ENCODE measurements at places on chromosomes 6 and 20. TPM values are rescaled to one million over a fixed set of nuclear protein-coding genes. Genes with fewer than 3 reads are reported as not detected.

OR2B3 gene
- not detected for total RNA-seq

LTB gene
- total RNA-seq, result 0.42 TPM

AGER gene
- 3.4 TPM for total RNA-seq

DEFB132 gene
- not detected for total RNA-seq

SLA2 gene
- 0.46 TPM for total RNA-seq

BANF2 gene
- total RNA-seq, result not detected

FAM209A gene
- not detected for total RNA-seq

SLC24A3 gene
- 28.4 TPM for total RNA-seq

CST5 gene
- not detected for total RNA-seq

EPPIN gene
- total RNA-seq, result not detected

SAMD3 gene
- total RNA-seq, result 3.1 TPM

DNA sequence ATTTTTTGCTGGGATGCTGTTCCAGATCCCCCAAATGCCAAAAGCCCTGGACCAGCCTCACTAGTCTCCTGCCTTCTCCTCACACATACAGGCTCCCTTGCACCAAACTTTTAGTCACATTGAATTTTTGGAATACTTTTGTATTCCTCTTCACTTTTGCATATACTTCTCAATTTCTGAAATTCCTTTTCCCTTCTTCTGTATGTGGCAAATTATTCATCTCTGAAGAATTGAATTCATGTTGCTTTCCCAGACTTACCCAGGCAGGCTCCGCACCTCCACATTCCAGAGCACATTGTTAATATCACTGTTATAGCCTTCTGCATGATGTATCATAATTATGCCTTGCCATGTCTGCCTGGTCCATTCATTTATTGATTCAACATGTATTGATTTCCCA is 255.3 kb upstream of the POU3F2 start:
- no peak for DNase-seq
- H3K27ac ChIP-seq, result no peak overlapping the region
- no peaks in the 10 kb centered on the region for H3K36me3 ChIP-seq
- no peak overlapping the region for H3K4me3 ChIP-seq
- H3K27me3 ChIP-seq, result no peaks in the 10 kb centered on the region

DNA sequence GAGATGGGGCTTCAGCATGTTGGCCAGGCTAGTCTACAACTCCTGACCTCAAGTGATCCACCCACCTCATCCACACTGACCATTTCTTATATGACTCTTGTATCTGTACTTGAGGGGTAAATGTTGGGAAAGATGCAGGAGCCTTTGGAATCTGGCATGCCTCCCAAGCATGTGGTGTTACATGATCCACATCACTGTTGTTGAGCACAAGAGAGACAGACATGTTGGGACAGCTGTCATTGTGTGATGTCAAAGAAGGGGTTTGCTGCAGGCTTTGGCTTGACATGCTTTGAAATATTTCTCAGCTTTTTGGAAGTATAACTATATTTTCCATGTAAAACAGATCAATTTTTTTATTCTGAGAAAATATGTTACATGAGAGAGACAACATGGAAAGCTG is 139.9 kb downstream of the MOXD1 start:
- no peaks in the 10 kb centered on the region for H3K27me3 ChIP-seq
- H3K4me1 ChIP-seq, result no peaks in the 10 kb centered on the region
- H3K27ac ChIP-seq, result no peak overlapping the region
- H3K36me3 ChIP-seq, result no peaks in the 10 kb centered on the region

GRCh38 chr20:63284544-63284949 is 8.4 kb upstream of the COL20A1 start:
- no peaks in the 10 kb centered on the region for H3K36me3 ChIP-seq
- no peak overlapping the region for H3K27ac ChIP-seq
- DNase-seq, result no peak
- no peaks in the 10 kb centered on the region for H3K27me3 ChIP-seq
- no peaks in the 10 kb centered on the region for H3K4me1 ChIP-seq
- H3K4me3 ChIP-seq, result no peak overlapping the region

DNA sequence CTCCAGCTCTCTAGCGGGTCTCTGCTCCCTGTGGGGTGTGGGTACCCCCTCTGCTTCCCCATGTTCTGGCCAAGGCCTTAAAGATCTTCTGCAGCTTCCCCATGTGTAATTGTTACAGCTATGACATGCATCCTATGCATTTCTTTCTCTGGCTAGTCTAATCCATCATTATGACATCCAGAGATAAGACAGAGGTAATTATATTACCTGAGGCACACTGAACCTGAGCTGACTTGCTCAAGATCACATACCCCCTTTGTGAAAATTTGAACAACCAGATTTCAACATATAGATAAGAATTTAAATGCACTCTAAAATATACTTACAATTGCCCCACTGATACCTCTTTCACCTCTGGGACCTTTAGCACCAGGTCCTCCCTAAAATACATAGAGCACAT is 102.4 kb downstream of the COL12A1 start:
- no peaks in the 10 kb centered on the region for H3K27me3 ChIP-seq
- H3K4me1 ChIP-seq, result peaks cover 8% of the 10 kb centered on the region
- no peak for DNase-seq
- H3K27ac ChIP-seq, result no peak overlapping the region
- H3K4me3 ChIP-seq, result no peak overlapping the region

GRCh38 chr6:106631346-106631745 is 2.0 kb downstream of the QRSL1 start:
- H3K27ac ChIP-seq, result no peak overlapping the region
- no peak overlapping the region for H3K4me3 ChIP-seq
- H3K36me3 ChIP-seq, result no peaks in the 10 kb centered on the region
- DNase-seq, result no peak
- H3K27me3 ChIP-seq, result no peaks in the 10 kb centered on the region

- DNase-seq, result no peak
- no peak overlapping the region for H3K4me3 ChIP-seq
- H3K36me3 ChIP-seq, result no peaks in the 10 kb centered on the region
- no peaks in the 10 kb centered on the region for H3K4me1 ChIP-seq
- no peak overlapping the region for H3K27ac ChIP-seq
- H3K27me3 ChIP-seq, result no peaks in the 10 kb centered on the region
These were observed 29.8 kb upstream of the TPBG start for GRCh38 chr6:82333781-82334180.

DNA sequence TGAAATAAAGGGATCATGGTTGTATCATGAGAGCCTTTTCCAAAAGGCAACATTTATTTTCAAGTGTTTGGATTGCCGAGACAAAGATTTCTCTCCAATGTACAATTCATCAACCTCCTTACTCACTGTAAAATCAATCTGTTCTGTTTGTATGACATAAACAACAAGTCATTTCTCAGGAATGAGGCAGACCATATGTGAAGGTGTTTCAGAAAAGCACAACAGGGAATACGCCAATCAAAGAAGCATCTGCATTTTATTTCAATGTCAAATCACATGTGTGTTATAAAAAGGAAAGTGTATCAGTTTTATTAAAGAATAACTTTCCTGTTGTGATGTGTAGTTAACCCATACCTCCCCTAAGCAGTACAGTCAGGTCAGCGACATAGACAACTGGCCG is 653.7 kb downstream of the TFAP2A start:
- DNase-seq, result no peak
- no peaks in the 10 kb centered on the region for H3K36me3 ChIP-seq
- H3K27ac ChIP-seq, result no peak overlapping the region
- no peaks in the 10 kb centered on the region for H3K27me3 ChIP-seq

DNA sequence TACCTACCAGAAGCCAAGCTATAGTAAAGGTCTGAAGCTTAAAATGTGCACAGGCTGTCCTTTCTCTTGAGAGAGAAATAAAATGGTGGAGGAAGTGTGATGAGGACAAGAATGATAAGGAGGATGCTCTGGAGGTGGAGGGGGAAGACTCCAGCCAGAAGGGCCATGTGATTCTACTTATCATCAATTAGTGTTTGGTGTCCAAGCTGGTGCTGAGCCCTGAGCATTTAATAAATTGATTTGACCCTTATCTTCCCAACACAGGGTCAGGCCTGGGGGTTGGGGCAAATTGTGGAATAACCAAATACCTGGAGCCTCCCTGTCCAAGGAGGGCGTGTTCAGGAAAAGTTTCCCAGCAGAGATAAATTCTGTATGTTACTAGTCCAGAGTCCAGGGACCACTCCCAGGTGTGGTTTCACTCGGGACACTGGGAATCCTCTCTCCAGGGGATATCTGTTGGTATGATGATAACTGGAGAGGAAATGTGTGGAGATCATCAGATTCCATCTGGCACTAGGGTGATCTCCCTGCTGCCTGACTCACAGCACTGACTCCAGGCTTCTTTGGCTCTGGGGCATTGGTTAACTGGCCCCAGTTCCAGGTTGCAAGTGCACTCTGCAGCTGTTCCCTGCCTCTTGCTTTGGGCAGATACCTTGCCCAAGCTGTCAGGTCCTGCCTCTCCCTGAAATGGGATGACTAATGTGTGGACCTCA is 3.8 kb upstream of the MYBL2 start:
- H3K27me3 ChIP-seq, result no peaks in the 10 kb centered on the region
- peaks cover 5% of the 10 kb centered on the region for H3K4me1 ChIP-seq
- H3K36me3 ChIP-seq, result no peaks in the 10 kb centered on the region
- no peak overlapping the region for H3K27ac ChIP-seq
- no peak overlapping the region for H3K4me3 ChIP-seq

GRCh38 chr20:17276101-17276500 is 49.3 kb downstream of the PCSK2 start:
- no peak overlapping the region for H3K27ac ChIP-seq
- no peaks in the 10 kb centered on the region for H3K36me3 ChIP-seq
- DNase-seq, result no peak
- H3K4me1 ChIP-seq, result no peaks in the 10 kb centered on the region
- no peak overlapping the region for H3K4me3 ChIP-seq

DNA sequence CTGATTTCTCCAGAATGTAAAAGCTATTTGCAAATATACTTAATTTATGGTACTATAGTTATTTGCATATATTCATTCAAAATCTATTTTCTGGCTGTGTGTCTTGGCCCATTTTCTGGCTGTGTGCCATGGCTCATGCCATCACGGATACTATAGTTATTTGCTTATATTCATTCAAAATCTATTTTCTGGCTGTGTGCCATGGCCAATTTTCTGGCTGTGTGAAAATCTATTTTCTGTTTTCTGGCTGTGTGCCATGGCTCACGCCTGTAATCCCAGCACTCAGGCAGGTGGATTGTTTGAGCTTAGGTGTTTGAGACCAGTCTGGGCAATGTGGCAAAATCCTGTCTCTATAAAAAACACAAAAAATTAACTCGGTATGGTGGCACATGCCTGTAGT is 28.9 kb upstream of the RIPK1 start:
- no peak overlapping the region for H3K27ac ChIP-seq
- no peaks in the 10 kb centered on the region for H3K4me1 ChIP-seq
- H3K27me3 ChIP-seq, result no peaks in the 10 kb centered on the region
- H3K4me3 ChIP-seq, result no peak overlapping the region
- no peaks in the 10 kb centered on the region for H3K36me3 ChIP-seq

- no peak for DNase-seq
- peaks cover 11% of the 10 kb centered on the region for H3K4me1 ChIP-seq
- no peak overlapping the region for H3K27ac ChIP-seq
- H3K36me3 ChIP-seq, result no peaks in the 10 kb centered on the region
- H3K27me3 ChIP-seq, result no peaks in the 10 kb centered on the region
These were observed 2.5 kb upstream of the NELFCD start for GRCh38 chr20:58978351-58979190.

- no peak overlapping the region for H3K27ac ChIP-seq
- no peak overlapping the region for H3K4me3 ChIP-seq
- H3K4me1 ChIP-seq, result peaks cover 3% of the 10 kb centered on the region
- no peaks in the 10 kb centered on the region for H3K27me3 ChIP-seq
- no peak for DNase-seq
- H3K36me3 ChIP-seq, result peaks cover 2% of the 10 kb centered on the region
These were observed 16.5 kb downstream of the SNHG17 start for GRCh38 chr20:38418509-38419204.

DNA sequence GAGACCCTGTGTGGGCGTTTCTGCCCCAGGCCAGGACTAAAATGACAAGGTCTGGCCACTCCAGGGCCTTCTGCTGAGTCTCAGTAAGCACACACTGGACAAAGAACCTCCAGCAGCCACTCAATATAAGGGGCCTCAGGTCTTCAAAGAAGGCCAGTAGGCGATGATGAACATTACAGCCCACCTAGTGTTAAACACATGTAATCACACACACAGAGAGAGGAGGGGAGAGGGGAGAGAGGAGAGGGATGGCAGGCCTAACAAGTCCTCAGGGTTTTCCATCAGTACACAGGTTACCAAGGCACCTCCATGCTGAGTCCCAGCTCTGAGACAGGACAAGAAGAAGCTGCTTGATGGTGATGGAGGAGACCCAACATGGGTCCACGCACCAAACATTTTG is 325.6 kb downstream of the PTPRT start:
- H3K4me3 ChIP-seq, result no peak overlapping the region
- no peak for DNase-seq
- H3K27me3 ChIP-seq, result no peaks in the 10 kb centered on the region

GRCh38 chr6:11183761-11184362 is 48.6 kb downstream of the NEDD9 start:
- H3K4me1 ChIP-seq, result no peaks in the 10 kb centered on the region
- H3K27ac ChIP-seq, result no peak overlapping the region
- no peak overlapping the region for H3K4me3 ChIP-seq
- no peak for DNase-seq
- H3K27me3 ChIP-seq, result no peaks in the 10 kb centered on the region

DNA sequence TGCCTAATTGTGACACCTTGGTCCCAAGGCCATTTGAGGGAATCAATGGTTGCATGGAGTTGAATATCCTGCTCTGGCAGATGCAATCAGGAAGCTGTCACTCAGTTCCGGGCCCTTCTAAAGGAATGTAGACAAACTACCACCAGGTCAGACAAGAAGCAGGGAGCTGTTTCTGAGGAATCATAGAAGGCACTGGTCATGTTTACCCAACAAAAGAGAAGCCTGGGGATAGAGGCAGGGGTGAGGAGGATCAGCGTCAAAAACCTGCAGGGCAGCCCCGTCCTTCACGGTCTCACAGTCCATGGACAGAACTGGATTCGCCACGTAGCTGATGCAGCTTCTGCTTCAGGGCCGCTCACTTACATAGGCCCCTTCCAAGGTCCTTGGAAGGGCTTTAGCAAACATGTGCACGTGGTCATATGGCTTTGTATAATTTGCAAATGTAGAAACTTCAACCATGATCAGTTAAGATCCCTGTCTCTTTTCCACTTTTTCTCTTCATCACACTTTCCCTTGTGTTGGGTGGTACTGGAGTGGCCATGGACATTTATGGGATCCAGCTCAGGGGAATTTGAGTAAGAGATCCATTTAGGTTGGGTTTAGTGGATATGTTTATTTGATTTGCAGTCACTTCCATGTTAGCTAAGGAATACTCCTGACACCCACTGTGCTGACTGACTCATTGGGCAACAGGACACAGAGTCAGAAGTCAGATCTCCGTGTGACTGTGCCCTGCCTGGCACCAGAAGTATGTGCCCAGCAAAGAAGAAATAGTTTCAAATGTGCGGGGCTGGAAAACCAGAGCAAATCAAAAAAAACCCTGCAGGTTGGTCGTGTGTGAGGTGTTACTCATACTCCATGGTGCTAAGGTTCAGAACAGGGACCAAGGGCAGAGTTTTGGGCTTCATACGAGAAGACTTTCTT is 60.0 kb upstream of the ZFAND3 start:
- no peaks in the 10 kb centered on the region for H3K4me1 ChIP-seq
- no peak overlapping the region for H3K4me3 ChIP-seq
- H3K27me3 ChIP-seq, result no peaks in the 10 kb centered on the region
- no peaks in the 10 kb centered on the region for H3K36me3 ChIP-seq

GRCh38 chr20:59845472-59845871 is 88.0 kb downstream of the SYCP2 start:
- no peak overlapping the region for H3K27ac ChIP-seq
- DNase-seq, result no peak
- no peaks in the 10 kb centered on the region for H3K27me3 ChIP-seq
- H3K4me3 ChIP-seq, result no peak overlapping the region
- H3K36me3 ChIP-seq, result no peaks in the 10 kb centered on the region
